ENCODE measurements at places on chromosomes 7 and 10.

DNA sequence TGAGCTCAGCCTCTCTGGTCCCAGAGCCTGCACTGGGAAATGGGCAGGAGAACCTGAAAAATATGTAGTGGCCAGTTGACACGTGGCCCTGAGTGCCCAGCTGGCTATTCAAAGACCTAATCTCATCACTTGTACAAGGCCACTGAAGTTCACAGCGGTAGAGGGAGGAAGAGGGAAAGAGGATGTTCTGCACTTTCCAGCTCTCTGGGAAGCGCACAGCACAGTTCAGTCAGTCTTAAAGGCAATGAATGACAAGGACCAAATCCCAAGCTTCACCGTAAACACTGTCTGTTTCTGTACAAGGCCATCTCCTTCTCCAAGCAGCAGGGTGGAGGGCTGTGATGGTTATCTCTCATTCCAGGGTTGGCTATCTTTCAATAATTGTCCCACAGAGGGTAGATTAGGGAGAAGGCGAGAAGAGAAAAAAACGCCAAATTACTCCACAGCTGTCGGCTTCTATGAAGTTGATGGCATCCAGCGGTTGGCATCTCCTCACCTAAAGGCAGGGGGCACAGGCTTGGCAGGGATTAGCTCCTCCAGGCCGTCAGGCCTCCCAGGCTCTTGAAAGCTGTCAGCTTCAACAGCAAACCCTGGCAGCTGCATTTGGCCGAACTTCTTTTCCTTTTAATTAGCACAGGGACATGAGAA, 10.6 kb downstream of the SFMBT2 start:
- DNase-seq = no peak

DNA sequence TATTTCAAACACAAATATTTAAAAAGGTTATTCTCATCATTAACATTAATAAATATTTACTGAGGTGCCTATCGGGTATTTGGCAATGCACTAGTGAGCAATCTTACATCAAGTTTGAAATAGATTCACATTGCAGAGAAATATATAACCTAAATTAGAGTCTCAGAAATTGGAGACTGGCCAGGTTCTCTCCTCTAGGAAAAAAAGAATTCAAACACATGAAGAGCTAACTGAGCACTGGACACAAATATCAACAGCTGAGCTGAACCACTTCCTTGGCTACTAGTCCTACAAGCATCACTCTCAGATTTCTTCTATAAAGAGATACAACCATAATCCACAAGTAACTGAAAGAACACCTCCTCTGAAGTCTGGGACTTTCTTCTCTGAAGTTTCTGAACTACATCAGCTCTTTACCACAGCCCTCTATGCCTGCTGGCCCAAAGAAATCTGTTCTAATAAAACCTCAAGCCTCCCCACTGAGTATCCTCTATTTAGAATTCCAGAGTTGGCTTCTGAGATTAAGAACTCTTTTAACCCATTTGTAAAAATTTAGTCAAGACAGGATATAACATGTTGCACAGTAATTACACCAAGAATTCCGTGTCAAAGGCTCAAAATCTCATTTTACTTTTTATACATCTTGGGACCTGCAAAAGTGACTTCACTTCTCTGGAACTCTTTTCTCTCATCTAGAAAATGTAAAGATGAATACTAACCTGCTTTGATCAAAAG, 45.2 kb downstream of the MTERF1 start:
- no peak for DNase-seq

DNA sequence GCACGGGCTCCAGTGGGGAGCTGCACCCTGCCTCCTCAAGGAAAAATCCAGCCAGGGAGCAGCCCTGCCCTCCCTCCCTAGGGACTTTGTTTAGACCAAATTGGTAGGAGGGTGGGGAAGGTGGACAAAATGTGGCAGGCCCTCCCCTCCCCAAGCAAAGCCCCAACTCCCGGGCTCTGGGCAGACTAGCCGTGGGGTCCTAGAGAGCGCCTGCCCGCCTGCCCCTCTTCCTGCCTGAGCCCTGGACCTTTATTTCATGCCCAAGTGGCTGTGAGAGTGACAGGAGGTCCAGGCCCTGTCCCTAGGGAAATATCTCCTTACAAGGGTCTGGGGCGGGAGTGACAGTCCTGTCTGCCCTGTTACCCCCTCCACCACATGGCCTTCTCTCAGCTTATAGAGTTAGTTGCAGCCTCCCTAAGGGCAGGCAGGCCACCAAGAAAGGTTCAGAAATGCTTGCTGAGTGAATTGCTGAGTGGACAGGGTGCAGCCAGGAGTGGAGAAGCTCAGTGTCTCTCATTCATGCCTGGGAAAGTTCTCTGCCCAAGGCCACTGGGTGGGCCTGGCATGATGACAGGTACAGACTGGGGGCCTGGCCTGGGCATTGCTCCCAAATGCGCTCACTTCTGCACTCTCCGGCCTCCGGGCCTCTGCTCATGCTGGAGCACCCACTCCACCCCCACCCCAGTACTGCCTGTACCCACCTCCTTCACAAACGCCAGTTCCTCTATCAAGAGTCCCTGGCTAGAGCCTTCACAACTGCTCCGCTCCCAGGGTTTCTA, 25.2 kb downstream of the DNAJB12 start:
- no peak for DNase-seq

DNA sequence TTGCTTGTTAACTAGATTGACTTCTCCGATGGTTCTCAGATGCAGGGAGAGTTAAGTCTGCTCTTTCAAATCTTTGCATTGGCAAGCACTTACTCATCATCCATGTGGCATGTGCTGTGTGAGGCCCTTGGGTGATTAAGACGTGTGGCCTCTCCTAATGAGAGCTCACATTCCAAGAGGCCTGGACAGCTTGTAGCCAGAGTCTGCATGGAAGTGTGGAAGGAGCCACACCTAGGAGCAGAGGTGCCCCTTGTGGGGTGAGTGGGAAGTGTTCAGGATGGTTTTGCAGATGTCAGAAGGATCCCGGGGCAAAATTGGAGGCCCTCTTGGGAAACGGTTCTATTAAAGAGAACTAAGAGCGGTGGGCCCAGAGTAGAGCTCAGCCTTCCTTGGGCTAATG, 225.9 kb downstream of the PAXIP1 start:
- no peak for DNase-seq

DNA sequence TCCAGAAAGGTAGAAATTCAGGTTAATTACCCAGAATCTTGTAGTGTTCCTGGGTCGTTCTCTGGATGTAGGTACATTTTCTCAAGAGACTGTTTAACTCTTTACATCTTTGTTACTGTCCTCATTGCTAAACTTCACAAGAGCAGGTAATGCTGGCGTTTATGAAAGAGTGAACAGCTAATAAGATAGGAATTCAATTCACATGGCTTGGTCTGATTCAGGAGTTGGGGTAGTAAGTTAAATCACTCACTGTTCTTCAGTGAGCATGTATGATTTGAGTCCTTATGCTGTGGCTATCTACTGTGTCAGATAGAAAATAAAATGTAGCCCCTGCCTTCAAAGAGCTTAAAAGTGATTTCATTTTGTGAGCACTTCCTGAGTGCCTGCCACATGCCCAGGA, 480.0 kb downstream of the LRMDA start:
- no peak for DNase-seq

DNA sequence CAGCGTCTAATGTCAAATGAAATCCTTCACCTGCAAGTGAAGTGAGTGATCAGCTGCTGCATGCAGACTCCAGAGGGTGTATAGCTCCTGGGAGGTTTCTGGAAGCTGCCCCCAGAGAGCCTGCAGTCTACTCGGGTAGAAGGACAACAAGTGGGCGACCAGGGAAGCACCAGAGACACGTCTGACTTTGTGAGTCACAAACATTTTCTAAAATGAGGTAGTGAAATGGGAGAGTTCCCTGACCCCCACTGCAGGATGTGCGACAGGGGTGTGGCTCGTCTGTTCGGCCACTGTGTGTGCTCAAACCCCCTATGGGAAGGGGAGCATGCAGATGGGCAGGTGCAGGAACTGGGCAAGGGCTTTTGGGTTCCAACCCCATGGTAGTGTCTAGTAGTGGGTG, 177.1 kb upstream of the PRKCQ start:
- no peak for DNase-seq

- DNase-seq = no peak
Observed at GRCh38 chr10:75018251-75018650, 93.2 kb upstream of the SAMD8 start.

GRCh38 chr7:28510026-28510369, 97.7 kb downstream of the CREB5 start:
- DNase-seq = no peak

Measured in stimulated activated CD8-positive, alpha-beta memory T cell treated with anti-CD3 and anti-CD28 coated beads, Interleukin-4, amount 100 ng/mL, for 4 hours (primary cell).